CD8-positive, alpha-beta memory T cell (primary cell): ENCODE measurements at places on chromosomes 1 and 21.

DNA sequence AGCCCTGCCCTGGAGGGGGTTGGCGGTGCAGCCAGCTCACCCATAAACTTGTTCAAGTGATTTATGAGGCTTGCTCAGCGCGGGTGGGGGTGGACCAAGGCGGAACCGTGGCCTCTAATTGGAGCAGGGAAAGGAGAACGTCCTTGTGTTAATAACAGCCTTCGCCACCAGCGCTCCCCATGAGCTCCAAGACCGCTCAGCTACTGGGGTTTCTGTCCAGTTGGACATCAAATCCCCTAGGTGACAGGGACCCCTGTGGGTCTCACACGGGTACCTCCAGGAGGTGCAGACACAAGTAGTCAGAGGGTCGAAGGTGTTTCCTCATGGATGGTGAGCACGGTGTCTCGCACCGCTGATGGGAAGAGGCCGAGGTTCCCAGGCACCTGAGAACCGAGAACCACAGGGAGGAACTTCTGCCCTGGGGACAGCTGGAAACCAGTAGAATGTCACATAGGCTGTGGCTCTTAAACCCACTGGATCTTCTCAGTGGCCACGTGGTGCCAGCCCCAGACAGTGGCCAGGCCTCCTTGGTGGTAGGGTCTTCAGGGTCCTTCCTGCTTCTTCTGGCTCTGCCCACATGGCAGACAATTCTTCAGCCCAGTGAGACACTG, 3.7 kb upstream of the ACTRT2 start:
- DNase-seq: no peak
- no peaks in the 10 kb centered on the region for H3K27me3 ChIP-seq
- H3K27ac ChIP-seq: no peak overlapping the region
- H3K36me3 ChIP-seq: no peaks in the 10 kb centered on the region

DNA sequence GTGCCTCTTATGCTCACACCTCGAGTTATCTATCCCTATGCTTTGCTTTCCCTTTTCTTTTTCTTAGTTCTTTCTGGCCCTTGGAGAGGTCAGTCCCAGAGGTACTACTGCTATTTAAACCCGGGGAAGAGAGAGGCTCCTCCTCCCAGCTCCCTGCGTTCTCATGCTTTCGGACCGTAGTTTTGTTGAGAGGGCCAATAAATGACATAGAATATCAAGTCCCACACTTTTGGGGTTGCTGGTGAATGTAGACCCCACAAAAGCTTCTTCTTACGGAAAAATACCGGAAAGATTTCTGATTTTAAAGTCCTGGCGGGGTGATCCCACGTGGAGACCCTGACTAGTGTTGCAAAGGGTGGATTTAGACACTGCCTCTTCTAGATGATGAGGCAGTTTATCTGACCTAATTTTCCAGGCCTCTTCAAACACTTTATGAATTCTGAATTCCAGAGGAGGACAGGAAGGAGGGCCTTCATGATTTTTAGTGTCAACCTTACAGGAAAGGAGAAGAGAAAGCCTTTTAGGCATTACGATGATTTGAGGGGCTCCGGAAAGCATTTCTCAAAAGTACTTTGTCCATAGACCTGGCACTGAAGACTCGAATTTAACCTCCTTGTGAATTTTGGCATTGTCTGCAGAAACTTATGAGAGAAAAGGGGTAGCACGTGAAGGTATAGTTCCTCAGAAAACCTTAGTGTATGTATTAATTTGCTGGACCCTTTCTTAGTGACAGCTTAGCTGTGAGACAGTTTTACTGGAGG, 694 bp downstream of the TMEM167B start:
- H3K4me1 ChIP-seq: peaks cover 22% of the 10 kb centered on the region
- H3K4me3 ChIP-seq: peak overlapping the region; percentile 75
- H3K27ac ChIP-seq: peak overlapping the region; percentile 92
- DNase-seq: no peak

DNA sequence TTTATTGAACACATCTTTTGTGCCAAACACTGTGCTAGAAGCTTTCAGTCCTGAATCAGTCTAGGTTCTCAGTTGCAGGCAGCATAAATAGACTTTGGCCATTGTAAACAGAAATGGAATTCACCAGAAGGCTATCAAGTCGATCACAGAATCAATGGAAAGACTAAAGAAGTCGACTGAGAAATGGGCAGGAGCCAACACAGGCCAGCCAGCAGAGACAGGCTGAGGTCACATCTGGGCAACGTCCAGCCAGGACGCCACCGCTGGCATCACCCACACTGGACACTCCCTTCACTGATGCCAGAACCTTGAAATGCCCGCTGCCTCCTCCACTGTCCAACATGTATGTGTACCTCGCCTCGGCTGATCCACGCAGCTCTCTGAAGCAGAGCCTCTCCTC, 5.5 kb upstream of the CNTN2 start:
- H3K4me1 ChIP-seq: no peaks in the 10 kb centered on the region
- peaks cover 5% of the 10 kb centered on the region for H3K27me3 ChIP-seq
- DNase-seq: no peak
- H3K36me3 ChIP-seq: no peaks in the 10 kb centered on the region

GRCh38 chr1:58515794-58516401, 30.6 kb downstream of the OMA1 start:
- peaks cover 17% of the 10 kb centered on the region for H3K36me3 ChIP-seq
- H3K27ac ChIP-seq: no peak overlapping the region
- peak; percentile 45 for DNase-seq
- no peak overlapping the region for H3K4me3 ChIP-seq

DNA sequence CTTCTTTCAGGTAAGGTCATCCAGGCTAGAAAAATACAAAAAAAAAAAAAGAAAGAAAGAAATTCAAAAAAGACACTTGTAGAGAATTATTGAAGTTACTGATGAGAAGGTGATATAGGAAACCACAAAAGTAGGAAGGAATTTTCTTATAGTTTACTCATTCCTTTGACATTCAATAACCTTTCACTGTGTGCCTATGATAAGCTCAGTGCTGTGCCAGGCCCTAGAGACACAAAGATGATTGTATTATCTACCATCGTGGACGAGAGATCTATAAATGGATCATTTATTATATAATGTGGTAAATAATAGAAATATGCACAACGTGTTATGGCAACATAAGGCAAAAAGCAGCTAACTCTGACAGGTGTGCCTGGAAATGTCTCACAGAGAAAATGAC, 109.6 kb upstream of the NGF start:
- no peak overlapping the region for H3K27ac ChIP-seq
- H3K4me3 ChIP-seq: no peak overlapping the region
- no peaks in the 10 kb centered on the region for H3K4me1 ChIP-seq
- no peaks in the 10 kb centered on the region for H3K36me3 ChIP-seq

GRCh38 chr1:42259059-42259738, 75.8 kb downstream of the FOXJ3 start:
- DNase-seq: no peak
- H3K4me3 ChIP-seq: no peak overlapping the region
- peaks cover 16% of the 10 kb centered on the region for H3K4me1 ChIP-seq
- no peaks in the 10 kb centered on the region for H3K27me3 ChIP-seq
